T-cell (primary cell): ENCODE measurements at places on chromosomes 11 and 22.

- DNase-seq, result no peak
These were observed 10.1 kb upstream of the NEAT1 start for GRCh38 chr11:65412271-65413076.

GRCh38 chr11:39036021-39036420 is 2423.4 kb downstream of the LRRC4C start:
- DNase-seq, result no peak

- no peak for DNase-seq
These were observed 426.4 kb downstream of the AASDHPPT start for GRCh38 chr11:106503901-106504300.

DNA sequence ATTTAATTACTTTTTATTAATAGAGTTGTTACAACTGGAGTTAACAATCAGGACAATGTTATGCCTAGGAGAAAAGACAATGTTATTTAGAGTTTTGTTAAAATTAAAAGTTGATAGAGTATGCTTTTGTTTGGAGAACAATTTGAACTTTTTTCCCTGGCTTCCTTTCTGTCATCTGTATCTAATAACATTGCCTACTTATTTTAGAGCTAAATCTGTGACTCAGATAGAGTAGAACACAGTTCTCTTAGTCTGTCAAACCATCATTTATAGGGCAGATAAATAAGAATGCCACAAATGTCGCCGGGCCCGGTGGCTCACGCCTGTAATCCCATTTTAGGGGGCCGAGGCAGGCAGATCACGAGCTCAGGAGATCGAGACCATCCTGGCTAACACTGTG is 28.9 kb upstream of the YAP1 start:
- no peak for DNase-seq

- DNase-seq, result no peak
These were observed 489.9 kb upstream of the RAG2 start for GRCh38 chr11:37087650-37088572.

DNA sequence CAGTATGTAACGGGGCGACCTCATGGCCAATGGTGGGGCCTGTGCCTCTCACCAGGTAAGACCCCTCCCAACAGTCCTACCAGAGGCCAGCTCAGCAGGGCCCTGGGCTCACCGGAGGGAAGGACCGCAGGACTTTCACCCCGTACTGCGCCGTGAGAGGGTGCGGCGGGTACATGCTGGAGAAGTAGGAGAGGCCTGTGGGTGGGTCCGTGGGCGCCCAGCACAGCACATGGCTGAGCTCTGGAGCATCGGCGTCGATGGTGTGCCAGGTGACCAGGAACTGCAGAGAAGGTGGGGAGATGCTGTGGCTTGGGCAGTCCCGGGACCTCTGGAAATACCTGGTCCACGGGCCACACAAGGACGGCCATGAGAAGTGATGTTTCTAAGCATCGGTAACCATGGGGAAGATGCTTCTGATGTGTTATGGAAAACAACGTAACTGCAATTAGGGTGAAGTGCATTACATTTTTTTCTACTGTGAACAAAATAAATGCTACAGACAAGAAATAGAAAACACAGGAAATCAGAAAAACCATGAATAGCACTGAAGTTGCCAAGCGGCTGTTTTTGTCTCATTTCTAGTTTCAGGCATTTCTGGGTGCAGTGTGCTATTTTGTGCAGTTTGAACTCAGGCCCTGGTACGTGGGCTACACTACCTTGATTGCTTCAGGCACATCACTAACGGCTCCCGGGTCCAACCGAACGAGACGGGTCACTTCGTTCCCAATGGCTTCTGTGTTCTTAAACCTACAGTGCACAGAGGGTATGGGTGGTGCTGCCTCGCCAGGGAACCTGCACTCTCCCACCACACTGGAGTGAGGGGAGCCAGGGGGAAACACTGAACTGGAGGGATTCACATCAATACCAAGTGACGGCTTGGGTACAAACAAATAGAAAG is 46.5 kb upstream of the SERPIND1 start:
- no peak for DNase-seq

DNA sequence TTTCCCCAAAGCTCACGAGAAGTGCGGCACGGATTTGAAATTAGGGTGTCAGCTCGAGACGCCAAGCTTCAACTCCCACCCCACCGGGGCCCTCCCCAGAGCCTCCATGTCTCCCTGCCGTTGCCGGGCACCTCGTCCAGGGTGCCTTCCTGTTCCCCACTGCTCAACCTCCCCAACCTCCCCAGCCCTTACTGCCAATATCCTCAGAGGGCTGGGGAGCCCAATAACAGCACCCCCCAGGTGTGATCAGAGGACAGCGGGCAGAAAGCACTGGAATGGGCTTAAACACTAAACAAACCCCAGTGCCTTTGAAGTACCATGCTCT is 1336.4 kb downstream of the TBC1D22A start:
- no peak for DNase-seq

GRCh38 chr22:46443850-46444389 is 93.5 kb downstream of the CELSR1 start:
- no peak for DNase-seq

GRCh38 chr11:69170704-69171103 is 15.0 kb downstream of the SMIM38 start:
- no peak for DNase-seq

DNA sequence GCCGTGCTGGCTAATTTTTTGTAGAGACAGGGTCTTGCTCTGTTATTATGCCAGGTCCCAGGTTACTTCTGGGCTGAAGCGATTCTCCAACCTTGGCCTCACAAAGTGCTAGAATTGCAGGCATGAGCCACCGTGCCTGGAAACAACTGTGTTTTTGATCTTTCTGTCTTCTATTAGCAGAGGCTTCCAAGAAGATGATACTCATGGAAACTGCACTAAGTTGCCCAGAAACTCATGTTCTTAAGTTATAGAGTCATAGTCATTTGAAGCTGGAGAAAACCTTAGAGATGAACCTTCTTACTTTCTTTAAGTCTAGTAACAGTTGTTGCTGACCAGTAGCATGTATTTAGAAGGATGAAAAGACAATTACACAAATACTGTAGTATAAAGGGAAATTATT is 37.1 kb upstream of the HSPA8 start:
- no peak for DNase-seq

DNA sequence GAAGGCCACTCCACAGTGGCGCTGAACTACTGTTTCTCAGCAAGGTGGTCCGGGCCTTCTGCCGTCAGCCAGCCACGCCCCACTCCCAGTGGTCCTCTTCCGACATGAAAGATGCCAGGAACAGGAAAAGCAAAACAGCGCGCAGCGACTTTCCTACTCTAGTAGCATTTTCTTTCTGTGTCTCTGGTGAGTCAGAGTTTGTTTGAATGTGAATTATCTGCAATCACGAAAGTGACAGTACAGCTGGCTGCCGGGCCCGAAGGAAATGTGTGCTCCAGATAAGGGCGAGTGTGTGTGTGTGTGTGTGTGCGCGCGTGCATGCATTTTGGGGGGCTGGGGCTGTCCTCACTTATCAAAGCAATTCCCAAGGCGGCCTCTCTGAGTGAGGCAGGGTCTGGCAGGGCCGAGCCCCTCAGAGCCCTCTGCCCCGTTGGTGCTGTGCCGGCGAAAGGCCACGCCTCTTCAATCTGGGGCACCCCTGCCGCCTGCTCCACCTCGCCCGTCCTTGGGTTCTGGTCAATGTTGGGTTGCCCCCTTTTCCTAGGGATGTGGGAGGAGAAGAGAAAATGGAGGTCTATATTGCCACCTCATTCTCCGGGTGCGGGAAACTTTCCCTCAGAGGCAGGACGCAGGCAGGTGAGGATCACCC is 288.5 kb downstream of the KIRREL3 start:
- DNase-seq, result no peak

DNA sequence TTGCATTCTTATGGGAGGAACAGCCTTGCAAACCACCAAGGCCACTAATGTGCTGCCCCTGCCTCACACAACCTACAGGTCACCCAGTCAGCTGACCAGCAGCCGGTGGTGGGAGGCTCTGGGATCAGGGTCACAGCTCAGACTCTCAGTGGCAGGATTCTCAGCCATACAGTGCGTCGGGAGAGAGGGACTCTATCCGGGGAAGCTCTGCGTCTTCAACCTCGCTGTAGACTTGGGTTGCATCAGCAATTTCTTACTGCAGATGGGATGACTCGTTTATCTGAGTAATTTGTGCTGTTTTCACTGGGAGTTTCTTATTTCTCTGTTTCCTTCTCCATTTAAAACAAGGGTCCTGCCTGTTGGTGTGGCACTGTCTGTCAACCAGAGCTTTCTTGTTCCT is 257.7 kb downstream of the TBC1D22A start:
- no peak for DNase-seq

DNA sequence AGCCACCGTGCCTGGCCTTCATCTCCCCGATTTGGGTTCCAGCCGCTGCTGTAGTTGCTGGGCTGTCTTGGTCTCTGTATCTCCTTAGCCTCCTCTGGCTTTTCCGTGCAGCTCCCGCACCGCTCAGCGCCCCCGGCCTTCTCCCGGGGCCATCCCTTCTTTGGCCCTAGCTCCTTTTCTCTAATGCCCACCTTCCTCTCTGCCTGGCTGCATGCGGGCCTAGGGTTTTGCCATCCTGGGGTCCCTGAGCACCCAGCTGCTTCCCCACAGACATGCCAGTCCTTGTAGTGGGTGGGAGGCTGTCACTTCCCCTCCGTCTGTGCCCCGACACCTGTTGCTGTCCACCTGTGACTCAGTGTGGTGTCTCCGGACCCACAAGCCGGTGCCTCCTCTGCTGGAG is 36.4 kb downstream of the KCNJ4 start:
- DNase-seq, result no peak

- peak; percentile 74 for DNase-seq
These were observed 26.5 kb upstream of the SCARF2 start for GRCh38 chr22:20464096-20464614.

- no peak for DNase-seq
These were observed 258.9 kb downstream of the DYNC2H1 start for GRCh38 chr11:103368145-103368544.
